Activated CD4-positive, alpha-beta T cell treated with anti-CD3 and anti-CD28 coated beads for 4 hours (primary cell): ENCODE measurements at places on chromosomes 3 and 15.

DNA sequence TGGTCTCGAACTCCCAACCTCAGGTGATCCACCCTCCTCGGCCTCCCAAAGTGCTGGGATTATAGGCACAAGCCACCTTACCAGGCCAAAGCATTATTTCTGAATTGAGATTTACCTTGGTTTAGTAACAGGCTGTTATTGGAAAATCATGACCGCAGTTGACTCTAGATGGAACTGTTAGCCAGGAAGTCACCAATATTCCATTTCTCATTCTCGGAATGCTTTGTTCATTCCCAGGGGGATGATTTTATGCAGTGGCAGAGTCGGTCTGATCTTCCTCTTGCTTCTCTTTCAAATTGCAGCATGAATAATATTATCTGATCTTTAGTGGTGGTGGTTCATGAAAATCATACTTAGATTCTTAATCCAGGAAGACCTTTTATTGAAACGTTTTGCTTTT, 195.5 kb upstream of the MBNL1 start:
- no peak for DNase-seq

- DNase-seq = no peak
Observed at GRCh38 chr15:88802991-88803240, 320 bp upstream of the ACAN start.

- DNase-seq = no peak
Observed at GRCh38 chr3:20071175-20071574, 30.9 kb downstream of the KAT2B start.

- DNase-seq = no peak
Observed at GRCh38 chr15:57896114-57896513, 169.4 kb downstream of the ALDH1A2 start.

DNA sequence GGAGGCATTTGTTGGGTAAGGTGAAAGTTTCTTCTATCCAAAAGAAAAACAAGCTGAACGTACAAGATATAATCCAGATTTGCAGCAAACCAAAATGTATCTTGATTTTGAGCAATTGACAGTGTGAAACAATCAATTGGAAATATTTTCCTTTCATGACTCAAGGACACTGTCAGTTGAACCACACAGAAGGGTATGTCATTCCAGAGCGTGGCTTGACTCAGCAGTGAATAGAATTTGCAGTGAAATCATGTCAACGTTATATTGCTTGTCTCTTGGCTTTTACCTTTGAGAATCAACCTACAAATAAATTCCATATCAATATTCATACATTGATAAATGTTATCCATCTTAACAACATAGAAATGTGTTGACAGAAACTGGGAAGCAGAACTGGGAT, 78.2 kb downstream of the TM2D3 start:
- DNase-seq = no peak
